ENCODE measurements at places on chromosomes 12 and 14.

- no peak for DNase-seq
Observed at GRCh38 chr14:57161583-57162234, 107.0 kb downstream of the EXOC5 start.

- no peak for DNase-seq
Observed at GRCh38 chr12:6697584-6698351, 2.8 kb downstream of the PIANP start.

GRCh38 chr14:81940651-81941050 lies 407.0 kb upstream of the SEL1L start:
- no peak for DNase-seq

DNA sequence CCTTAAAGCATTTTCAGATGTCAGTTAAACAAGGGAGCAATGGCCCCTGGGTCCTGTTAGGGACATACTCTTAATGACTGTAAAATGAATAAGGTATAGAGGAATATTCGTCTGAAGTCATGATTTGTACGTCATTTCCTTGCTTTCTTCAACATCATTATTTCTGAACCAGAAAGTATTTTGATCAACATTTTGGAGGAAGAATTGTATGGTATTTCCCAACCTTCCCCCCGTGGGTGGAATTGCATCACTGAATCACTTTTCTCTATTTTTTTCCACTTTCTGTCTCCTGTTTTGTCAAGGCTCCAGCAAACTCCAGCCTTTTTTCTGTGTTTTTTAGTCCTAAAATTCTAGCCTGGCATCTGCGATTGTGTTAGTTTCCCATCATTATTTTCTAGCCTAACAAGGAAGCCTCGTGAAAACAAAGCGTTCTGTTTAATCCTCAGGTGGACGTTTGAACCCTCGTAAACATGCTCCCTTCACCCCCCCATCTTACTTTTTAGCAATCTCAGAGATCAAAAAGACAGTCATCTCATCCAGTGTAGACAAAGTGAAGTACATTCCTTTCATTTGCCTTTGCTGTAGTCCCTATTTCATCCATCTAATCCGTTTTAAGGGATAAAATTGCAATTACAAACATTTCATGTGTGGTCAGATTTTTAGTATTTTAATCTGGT lies 62.3 kb downstream of the ETV6 start:
- DNase-seq, result no peak

DNA sequence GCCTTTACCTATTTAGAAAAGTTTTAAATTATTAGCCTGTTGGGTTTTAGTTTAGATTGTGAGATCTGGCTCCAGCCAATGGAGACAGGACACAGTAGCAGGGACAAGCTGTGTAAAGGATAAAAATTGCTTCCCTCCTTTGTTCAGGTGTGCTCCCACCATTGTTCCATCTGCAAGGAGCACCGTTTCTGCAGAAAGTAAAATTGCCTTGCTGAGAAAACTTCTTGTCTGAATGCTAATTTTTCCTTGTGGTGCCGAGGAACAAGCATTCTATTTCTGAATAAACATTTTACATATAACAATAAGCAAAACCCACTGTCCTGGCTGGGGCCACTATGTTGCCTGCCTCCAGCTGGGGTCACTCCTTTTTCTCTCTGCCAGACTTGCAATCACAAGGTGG lies 72.7 kb upstream of the ZFP36L1 start:
- no peak for DNase-seq

DNA sequence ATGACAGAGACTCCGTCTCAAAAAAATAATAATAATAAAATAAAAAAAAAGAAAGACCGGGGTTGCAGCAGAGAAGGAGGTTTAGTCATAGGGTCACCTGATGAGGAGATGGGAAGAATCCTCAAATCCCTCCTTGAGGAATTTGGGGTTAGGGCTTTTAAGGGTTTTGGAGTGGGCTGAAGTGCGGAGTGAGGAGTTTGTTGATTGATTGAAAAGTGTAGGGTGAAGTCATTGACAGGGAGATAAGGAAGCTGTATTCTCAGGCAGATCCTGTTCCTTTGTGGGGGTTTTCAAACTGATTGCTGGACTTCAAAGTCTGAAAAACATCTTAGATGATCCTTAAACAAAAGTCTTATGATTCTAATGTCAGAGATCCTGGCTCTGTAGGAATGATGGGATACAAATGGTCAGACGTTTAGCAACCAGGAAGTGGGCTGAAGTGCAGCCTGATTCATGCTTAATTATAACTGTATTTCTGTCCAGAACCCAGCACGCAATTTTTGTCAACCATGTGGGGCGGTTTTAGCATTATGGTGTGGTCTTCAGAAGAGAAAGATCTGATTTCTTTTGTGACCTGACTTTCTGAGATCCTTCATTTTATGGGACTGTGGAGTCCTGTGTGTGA lies 16.0 kb downstream of the FNTB start:
- DNase-seq, result no peak

DNA sequence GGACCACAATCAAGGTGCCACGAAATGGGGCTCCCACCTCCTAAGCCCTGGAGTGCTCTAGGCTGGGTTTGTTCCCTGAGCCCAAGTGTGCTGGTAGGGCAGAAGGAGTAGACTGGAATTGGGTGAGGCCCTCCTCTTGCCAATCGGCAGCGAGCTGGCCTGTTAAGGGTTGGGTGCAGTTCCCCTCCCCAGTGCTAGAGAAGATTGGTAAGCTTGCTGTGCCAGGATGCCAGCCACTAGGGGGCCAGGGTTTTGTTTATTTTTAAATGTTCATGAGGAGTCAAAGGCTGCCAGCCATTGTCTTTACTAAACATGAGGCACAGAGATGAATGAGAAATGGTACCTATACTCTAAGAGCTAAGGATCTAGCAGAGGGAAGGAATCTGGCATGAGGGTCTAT lies 79.7 kb downstream of the SPTB start:
- DNase-seq, result peak; percentile 6

- no peak for DNase-seq
Observed at GRCh38 chr12:77540097-77540496, 290.6 kb upstream of the NAV3 start.

GRCh38 chr14:50520947-50521815 lies 11.2 kb downstream of the MAP4K5 start:
- peak; percentile 62 for DNase-seq

DNA sequence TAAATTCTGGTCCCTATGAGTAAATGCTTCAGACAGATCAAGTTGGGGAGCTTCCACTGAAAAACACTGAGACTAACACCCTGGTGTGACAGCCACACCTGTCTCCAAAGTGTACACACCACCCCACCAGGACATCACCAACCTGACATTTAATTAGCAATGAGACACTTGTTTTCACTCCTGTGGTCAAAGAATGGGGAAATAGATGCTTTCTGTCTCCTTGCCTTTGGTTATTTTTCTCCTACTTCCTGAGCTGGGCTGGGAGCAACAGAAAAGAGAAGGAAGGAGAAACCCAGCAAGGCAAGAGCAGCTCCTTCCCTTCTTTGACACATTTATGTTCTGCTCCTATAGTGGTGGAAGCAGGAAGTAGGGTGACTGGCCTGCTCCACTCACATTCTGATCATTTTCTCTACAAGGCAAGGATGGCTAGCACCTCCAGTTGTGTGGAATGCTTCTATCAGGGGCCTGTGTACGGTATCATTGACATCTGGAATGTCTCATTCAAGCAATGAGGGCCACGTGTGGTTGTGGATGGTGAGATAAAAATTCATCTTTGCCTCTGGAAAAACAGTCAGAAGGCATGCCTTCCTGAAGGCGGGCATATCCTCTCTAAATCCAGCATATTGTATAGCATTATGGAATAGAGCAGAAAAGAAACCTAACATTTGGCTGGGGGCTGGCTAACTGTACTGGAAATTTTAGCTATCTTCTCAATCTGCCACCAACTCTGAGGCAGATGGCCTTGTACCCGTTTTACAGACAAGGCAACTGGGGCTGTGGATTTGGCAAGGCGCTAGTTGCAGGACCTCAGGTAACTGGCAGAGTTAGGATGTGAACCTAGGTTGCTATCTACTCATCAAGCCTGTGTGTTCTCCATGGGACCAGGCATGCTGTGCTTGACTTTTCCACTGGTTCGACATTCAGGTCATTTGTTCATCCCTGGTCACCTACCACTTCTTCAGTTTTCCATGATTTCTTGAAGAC lies 24.8 kb upstream of the LGALS3 start:
- DNase-seq, result no peak

DNA sequence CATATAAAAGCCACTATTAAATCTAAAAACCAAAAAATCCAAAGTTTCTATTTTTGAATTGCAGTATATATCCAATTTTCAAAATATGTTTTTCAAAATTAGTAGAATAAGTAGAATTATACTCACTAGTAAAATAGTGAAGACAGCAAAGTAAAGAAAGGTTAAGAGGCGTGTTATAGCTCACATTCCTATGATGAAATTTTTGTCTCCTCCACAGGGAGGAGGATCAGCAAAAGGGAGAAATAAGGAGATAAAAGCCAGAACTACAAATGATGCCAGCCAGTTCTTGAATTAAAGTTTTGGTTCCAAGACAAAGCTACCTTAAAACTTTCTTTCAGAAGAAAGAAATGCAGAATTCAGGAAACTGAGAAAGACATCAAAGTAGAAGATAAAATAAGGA lies 50.0 kb downstream of the C2CD5 start:
- DNase-seq, result no peak

- DNase-seq, result no peak
Observed at GRCh38 chr12:117774941-117775775, 193.6 kb downstream of the KSR2 start.

GRCh38 chr14:57323721-57324120 lies 55.0 kb downstream of the AP5M1 start:
- DNase-seq, result no peak

DNA sequence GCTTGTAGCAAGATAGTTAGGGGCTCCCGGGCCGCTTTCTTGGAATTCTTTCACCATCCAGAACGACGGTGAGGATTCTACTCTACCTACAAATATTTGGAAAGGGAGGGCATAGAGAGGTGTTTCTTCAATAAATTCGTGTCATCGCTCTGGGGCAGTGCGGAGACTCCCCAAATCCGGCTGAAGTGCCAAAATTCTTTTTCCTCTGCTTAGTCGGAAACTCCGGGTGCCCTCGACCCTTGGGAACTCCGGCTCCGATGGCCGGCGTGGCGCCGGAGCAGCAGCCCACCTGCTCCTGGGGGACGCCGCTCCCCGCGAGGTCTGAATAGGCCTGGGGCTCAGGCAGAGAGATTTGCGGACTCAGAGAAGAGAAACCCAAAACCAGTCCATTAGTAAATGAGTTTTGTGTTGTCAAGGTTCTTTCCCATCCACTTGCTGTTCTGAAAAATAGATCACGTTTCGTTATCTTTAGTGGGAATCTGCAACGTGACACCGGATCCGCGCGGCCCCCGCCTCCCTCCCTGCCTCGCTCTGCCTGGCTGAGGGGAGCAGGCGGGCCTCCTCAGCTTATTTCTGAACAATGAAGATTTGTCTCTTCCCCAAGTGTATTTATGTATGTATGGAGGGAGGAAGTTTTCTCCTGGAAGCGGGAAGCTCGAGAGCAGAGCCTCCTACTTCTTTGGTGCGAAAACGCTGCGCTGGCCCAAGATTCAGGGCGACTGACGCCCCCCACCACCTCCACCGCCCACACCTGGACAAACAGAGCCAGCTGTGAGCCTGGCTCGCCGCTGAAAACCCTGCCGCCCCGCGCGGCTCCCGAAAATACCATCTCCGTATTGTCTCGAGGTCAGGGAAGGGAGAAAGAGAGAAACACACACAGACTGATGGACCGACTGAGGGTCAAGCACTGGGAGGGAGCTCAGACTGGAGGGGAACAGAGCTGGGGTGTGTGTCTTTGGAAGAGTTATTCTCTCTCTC lies 3.7 kb upstream of the SIX1 start:
- DNase-seq, result no peak

DNA sequence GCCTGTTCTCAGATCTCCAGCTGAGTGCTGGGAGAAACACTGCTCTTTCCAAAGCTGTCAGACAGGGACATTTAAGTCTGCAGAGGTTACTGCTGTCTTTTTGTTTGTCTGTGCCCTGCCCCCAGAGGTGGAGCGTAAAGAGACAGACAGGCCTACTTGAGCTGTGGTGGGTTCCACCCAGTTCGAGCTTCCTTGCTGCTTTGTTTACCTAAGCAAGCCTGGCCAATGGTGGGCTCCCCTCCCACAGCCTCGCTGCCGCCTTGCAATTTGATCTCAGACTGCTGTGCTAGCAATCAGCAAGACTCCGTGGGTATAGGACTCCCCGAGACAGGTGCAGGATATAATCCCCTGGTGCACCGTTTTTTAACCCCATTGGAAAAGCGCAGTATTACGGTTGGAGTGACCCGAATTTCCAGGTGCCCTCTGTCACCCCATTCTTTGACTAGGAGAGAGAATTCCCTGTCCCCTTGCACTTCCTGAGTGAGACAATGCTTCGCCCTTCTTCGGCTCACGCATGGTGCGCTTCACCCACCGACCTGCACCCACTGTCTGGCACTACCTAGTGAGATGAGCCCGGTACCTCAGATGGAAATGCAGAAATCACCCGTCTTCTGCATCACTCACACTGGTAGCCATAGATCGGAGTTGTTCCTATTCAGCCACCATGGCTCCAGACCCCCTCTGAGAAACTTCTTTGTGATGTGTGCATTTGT lies 650.3 kb upstream of the ALG10B start:
- no peak for DNase-seq

DNA sequence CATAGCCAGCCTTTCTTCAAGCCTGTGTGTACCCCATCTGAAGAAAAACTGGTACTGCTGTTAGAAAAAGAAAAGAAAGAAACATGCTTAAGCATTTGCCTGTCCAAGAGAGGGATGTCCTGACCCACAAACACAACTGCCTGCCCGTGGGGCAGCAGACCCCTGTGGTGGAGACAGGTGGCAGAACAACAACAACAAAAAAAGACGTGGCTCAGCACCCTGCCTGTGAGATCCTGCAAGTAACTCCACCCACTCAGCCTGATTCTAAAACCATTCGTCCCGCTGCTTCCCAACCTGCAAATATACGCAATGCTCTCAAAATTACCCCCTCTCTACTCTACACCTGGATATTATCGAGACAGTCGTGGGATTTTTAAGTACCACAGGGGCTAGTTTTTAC lies 64.9 kb upstream of the ZDHHC17 start:
- no peak for DNase-seq

GRCh38 chr12:62519043-62519442 lies 52.4 kb downstream of the MON2 start:
- DNase-seq, result no peak
